ENCODE measurements at places on chromosomes 13 and 19.

- no peak for DNase-seq
Measured at GRCh38 chr13:61136515-61136914, 279.1 kb downstream of the PCDH20 start.

DNA sequence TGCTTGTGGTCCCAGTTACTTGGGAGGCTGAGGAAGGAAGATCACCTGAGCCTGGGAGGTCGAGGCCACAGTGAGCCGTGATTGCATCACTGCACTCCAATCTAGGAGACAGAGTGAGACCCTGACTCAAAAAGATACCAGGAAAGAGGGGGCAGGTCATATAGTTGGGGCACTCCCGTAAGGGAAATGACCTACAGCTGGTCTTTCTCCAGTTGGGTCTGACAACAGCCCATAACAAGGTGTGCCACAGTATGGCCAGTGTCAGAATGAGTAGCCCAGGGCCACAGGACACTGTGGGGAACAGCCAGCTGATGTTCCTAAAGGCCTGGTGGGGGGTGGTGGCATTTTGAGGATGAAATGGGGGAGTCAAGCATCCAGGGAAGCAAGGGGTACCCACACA is 10.8 kb downstream of the DNMT1 start:
- DNase-seq: no peak

DNA sequence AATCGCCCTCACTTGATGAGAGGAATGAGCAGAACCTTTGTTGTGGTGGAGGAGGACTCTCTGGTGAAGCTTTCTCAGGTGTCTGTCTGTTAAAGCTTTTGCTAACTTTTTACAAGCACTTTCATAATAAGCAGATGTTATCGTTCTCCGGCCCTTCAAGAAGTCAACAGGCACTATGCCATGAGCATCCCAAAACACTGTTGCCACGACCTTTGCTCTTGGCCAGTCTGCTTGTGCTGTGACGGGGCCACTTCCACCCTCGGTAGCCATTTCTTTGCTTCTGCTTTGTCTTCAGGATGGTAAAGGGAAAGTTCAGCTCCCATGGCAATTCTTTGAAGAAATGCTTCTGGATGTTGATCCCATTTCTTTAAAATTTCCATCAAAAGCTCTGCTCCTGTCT is 93.5 kb upstream of the ANKRD10 start:
- no peak for DNase-seq

GRCh38 chr19:51808333-51808986 is 13.5 kb downstream of the FPR3 start:
- DNase-seq: no peak

GRCh38 chr19:19866611-19867248 is 1.0 kb downstream of the ZNF253 start:
- no peak for DNase-seq

GRCh38 chr13:51225029-51225428 is 2.8 kb downstream of the FAM124A start:
- DNase-seq: no peak

- no peak for DNase-seq
Measured at GRCh38 chr19:49387936-49388372, at the start of gene KASH5. Gene KASH5 (plus strand): TSS chr19:49388249. CDS start chr19:49390884, 2,635 bp downstream.

GRCh38 chr13:86563308-86563707 is 764.1 kb upstream of the SLITRK6 start:
- DNase-seq: no peak

DNA sequence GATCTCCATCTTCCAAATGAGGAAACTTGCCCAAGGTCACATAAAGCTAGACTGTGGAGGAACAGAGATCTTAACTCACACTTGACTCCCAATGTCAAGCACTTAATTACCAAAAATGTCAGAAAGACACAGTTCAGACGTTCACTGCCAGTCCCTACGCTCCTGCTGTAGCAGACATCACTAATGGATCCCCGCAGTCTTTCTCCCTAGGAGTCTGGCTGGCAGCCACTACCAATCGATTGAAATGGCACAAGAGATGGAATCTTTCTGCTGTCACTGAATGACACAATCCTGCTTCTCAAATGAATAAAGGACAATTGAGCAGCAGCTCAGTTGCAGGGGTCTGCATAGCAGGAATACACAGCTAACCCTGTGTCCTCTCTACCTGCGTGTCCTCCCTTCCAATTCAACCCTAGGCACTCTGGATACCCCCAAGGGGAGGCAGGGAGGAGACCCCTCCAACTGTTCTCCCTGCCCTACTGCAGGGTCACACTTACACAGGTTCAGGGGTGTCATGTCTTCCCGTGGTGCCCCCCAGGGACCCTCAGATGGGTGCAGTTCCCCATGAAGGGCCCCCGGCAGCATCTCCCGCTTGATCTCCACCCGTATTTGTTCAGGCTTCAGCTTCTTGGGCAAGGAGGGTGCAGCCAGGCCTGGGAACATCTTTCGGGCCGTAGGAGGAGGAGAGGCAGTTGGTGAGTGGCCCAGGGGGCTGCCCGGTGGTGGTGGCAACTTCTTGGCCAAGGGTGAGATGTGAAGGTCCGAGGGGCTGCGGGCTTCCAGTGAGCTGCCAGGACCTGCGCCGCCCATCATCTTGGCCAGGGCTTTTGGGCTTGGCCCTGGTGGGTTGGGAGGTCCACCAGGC is 7.9 kb upstream of the AKAP8L start:
- no peak for DNase-seq

DNA sequence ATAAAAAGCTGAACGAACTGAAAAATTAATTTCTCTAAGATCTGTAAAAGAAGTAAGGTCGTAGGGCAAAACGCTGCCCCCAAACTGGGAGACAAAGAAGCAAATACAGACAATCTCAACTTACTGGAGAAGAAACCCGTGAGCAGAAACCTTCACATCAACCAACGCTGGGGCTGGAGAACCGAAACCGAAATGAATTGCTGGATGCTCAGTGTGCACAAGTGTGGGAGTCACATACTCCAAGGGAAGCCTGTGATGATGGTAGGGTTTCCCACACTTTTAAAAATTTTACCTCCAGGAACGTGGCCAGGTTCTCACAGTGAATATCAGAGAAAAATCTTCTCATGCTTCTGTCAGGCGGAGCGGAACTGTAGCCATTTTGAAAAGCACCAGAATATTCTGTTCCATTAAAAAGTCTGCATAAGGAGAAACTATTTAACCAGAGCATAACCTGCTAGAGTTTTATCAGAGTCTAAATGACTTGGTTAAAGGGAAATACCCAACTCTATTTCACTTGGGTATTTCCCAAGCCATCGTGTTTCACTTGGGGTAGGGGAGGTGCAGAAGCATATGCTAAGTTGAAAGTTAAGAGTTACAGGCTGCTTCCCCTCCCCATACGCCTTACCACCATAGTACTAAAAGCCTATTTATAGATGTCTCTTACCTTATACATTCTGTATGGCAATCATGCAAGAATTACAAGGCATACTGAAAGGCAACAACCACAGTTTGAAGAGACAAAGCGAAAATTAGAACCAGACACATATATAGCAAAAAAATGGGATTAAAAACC is 110.5 kb upstream of the SLITRK1 start:
- no peak for DNase-seq

- DNase-seq: no peak
Measured at GRCh38 chr19:14480700-14481079, 5.5 kb upstream of the PTGER1 start.

DNA sequence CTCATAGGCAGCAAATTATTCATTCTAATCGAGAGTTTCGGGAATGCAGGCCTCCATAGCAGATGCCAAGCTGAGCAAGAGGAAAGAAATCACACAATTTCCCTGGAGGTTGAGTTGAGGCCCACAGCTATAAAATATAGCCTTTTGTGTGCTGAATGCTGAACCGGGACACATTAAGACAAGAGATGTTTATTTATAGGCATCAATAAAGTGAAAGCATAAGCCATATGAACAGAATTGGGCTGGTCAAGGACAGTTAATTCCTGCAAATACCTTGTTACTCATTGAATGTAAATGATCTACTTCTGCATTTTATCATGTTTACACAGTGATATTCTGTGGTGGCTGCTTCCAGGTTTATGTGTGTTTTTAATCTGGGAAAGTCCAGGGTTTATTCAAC is 461.7 kb downstream of the KLF12 start:
- no peak for DNase-seq

- no peak for DNase-seq
Measured at GRCh38 chr19:38270587-38271167, 6.3 kb downstream of the SPINT2 start.

- DNase-seq: no peak
Measured at GRCh38 chr13:46536341-46536740, 16.6 kb upstream of the LRCH1 start.

GRCh38 chr13:68304286-68304893 is 1074.3 kb upstream of the PCDH9 start:
- DNase-seq: peak; percentile 15

- no peak for DNase-seq
Measured at GRCh38 chr19:16626796-16627192, 1.2 kb downstream of the MED26 start.

DNA sequence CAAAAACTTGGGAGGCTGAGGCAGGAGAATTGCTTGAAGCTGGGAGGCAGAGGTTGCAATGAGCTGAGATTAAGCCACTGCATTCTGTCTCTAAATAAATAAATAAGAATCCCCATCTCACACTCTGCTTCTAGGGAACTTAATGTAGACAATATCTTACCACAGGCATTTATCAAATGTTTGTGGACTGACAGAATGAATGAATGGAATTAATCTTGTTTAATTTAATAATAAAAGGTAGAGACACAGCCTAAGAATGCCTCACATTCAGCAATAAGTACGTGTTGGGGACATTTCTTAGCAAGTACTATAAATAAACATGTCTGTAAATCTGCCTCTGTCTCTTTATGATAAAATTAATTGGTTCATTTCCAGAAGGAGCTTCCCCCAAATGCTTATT is 36.2 kb upstream of the RBM26 start:
- DNase-seq: no peak

DNA sequence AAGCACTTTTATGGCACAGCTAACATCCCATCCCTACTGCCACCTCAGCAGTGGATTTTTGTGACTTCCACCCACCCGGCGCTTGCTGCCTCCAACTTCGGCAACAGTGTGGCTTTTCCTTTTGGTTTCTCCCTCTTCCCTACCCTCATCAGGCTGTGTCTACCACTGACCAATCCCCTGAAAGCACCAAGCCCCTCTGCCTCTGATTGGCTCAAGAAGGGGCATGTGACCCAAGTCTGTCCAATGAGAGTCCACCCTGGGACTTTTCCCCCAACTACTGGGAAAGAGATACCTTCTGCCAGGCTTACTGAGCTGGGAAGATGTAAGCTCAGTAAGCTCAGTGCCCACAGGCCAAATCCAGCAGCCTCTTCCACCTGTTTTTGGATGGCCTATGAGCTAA is 5.8 kb downstream of the SMIM7 start:
- peak; percentile 21 for DNase-seq

DNA sequence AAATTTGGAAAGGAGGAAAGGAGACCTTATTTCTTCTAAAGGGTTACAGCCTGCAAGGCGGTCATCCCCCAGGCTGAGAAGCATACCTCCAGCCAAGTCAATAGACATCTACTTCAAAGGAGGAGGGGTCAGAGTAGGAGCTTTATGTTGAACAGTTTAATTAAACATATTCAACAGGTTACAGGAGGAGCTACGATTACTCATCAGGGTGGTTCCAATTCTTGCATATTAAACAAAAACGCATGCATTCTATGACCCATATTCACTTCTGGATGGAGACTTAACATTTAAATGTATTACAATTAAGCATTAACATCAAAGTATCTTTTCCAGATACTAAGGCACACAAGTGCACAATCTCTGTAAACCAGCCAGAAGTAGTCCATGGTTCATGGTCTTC is 1955.0 kb downstream of the PCDH9 start:
- DNase-seq: no peak

- DNase-seq: no peak
Measured at GRCh38 chr19:22625266-22626035, 8.7 kb upstream of the ZNF492 start.

DNA sequence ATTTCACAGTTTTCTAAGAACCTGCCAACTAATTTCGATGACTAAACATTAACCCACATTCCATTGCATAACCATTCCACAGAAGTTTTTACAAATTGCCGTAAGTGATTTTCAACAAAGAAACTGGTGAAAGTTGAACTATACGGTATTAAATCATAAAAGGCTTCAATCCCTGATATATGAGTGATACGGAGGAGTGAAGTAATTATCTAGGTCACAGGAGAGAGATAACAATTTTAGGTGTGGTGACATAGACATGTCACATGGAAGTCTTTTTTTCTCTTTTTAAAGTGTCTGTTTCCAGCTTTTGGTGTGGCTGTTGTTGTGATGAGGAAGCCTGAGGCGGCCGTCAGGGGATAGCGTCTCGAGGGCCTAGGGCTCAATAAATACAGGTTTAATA is 29.4 kb downstream of the TBC1D4 start:
- DNase-seq: no peak

GRCh38 chr19:47027586-47028088 is 8.0 kb downstream of the NPAS1 start:
- DNase-seq: no peak

DNA sequence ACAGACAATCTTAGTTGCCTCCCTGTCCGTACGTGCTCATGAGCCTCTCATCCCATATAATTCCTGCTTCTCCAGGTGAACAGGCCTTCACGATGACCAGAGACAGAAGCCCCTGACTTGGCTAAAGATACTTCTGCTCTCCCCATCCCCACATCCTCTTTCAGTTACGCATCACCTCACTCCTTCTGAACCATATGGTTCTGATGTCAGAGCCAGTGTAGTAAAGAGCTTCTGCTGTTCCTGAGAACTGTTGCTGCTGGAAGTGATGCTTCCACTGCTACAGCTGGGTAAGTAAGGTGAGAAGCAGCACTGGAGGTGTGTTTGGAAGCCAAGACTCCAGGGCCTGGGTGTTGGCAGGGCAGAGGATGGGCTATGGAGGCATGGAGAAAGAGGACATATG is 12.9 kb downstream of the SIGLECL1 start:
- no peak for DNase-seq

- DNase-seq: no peak
Measured at GRCh38 chr13:22143671-22144070, 472.8 kb downstream of the FGF9 start.

DNA sequence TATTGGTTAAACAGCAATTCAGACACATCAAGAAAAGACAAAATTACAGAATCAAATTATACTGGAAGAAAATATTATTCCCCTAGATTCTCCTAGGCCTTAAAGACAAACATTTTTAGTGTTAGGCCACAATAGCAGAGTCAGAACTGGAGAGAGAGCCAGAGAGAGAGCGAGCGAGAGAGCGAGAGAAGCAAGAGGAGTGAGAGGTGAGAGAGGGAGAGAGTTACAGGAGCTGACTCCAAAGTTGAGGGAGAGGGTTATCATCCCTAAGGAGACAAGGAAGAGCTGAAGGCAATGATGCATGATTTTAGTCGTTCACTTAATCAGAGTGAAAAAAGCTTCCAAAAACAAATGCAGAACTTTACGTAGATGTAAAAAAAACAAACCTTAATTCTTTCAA is 20.2 kb upstream of the ZNF227 start:
- no peak for DNase-seq

- no peak for DNase-seq
Measured at GRCh38 chr13:26558074-26558805, 757 bp downstream of the WASF3 start.

GRCh38 chr19:45446295-45446694 is 21.5 kb upstream of the FOSB start:
- DNase-seq: peak; percentile 48

GRCh38 chr19:51441410-51442390 is 16.6 kb downstream of the SIGLEC8 start:
- DNase-seq: peak; percentile 86
